ENCODE measurements at places on chromosomes 4 and X.

- DNase-seq: no peak
Observed at GRCh38 chr4:113820108-113820507, 58.6 kb upstream of the CAMK2D start.

DNA sequence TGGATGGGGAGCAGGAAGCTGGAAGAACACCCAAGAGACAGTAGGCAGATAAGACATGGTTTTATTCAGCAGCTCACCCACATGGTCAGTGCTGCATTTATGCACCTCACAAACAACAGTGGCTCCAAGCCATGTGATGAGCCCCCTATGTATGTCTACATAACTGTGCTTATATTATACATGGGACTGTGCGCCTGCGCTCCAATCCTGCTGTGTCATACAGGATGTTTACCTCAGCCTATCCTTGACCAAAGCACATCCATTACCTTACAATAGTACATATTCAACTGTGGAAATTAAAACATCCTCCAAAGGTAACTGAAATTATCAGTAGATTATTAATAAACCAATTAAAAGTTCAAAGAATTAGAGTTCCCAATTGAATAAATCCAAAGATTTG lies 44.1 kb upstream of the SGMS2 start:
- DNase-seq: no peak

- no peak for DNase-seq
Observed at GRCh38 chr4:133588306-133588705, 439.2 kb downstream of the PCDH10 start.

DNA sequence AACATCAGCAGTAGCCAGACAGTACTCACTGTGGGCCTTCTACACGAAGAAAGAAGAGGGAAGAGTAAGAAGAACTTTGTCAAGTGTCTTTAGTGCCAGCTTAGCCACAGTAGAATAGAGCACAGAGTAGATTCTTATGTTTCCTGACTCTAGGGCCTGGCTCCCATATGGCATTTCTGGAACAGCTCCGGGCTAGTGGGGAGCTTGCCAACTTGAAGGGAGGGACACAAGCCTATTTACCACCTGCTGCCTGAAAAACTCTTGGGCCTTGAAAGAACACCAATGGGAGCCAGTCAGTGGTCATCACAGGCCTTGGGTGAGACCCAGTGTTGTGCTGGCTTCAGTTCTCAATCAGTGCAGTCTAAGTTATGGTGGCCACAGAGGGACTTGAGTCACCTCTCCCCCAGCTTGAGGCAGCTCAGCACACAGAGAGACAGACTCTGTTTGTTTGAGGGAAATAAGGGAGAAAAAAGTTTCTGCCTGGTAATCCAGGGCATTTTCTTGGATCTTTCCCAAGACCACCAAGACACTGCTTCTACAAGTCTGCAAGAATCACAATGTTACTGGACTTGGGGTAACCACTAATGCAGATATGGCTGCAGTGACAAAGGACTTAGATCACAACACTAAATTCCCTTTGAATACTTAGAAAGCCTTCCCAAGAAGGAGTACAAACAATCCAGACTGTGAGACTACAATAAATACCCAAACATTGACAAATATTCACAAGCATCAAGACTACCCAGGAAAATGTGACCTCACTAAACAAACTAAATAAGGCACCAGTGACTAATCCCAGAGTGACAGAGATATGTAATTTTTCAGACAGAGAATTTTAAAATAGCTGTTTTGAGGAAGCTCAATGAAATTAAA lies 261.0 kb upstream of the NDST3 start:
- no peak for DNase-seq

- DNase-seq: no peak
Observed at GRCh38 chrX:121259170-121259569, 211.8 kb downstream of the GLUD2 start.

- DNase-seq: no peak
Observed at GRCh38 chr4:106238820-106239420, 77.1 kb downstream of the TBCK start.

DNA sequence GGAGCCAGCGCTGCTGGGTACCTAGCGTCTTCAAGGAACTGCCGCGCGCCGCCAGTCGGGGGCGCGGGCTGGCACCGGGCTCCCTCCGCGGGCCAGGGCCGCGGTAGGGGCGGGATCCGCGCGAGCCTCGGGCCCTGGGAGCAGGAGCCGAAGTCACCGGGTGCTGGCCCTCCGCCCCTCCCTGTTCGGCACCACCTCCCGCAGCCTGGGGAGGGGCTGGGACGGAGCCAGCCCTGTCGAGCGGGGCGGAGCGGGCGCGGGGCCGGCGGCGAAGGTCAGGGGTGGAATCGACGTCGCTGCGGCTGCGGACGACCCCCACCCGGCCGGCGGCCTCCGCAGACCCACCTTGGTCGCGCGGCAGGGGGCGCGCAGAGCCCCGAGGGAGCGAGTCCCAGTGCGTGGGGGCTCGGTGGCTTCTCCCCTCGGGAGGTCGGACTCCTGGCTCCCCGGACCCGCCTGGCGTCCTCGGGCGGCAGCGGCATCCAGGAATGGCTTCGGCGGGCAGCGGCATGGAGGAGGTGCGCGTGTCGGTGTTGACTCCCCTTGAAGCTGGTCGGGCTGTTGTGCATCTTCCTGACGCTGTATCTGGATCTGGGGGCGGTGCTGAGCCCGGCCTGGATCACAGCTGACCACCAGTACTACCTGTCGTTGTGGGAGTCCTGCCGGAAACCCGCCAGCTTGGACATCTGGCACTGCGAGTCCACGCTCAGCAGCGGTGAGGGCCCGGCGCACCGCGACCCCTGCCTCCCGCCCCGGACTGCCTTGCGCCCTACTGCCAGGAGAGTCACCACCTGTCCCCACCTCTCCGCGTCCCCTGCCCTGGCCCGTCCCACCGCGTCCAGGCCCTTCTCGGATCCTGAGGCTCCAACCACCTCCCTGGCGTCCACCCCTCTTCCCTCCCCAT lies 50.5 kb upstream of the FAM47C start:
- no peak for DNase-seq

DNA sequence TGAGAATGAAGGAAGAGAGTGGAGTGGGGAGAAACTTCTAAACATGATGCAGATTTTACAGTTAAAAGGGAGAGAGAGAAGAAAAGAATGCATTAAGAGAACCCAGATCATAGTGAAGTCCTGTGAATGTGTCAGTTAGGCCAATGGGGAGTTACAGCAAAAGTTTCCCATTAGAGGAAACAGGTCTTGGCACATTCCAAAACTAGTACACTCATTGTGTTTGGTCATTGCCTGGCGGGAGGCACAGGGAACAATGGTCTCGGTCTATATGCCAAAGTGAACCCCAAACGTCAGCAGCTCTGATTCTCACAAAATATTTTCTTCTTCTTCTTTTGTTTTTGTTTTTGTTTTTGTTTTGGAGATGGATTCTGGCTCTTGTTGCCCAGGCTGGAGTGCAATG lies 284.5 kb upstream of the CTSO start:
- DNase-seq: no peak

DNA sequence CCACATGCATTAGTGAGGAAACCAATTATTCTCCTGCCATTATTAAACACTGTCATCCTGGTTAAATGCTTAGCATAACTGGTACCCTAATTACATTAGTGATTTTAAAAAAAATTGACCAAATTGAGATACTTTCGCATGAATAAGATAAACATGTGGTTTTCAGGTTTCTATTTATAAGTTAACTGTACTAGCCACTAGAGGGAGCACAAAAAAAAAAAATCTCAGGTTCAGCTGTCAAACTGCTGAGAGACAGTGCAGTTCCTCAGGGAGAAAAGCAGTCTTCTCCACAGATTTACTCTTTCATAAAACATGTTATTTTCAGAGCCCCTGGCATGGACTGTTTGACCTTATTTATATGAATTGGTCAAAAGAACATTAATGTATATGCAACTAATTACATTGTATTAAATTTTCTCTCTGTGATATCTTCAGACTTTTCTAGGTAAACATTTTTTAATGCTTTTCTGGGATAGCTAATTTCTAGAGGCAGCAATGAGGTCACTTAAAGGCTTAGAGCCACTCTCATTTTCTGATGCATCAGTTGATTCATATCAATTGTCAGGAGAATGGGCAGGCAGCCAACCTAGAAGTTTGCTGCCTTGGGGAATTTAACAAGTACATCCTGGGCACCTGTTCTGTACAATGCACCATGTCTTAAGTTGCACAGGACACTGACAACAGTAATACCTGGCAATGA lies 167.5 kb downstream of the CDS1 start:
- no peak for DNase-seq

GRCh38 chrX:68945603-68946228 lies 116.9 kb downstream of the EFNB1 start:
- no peak for DNase-seq

DNA sequence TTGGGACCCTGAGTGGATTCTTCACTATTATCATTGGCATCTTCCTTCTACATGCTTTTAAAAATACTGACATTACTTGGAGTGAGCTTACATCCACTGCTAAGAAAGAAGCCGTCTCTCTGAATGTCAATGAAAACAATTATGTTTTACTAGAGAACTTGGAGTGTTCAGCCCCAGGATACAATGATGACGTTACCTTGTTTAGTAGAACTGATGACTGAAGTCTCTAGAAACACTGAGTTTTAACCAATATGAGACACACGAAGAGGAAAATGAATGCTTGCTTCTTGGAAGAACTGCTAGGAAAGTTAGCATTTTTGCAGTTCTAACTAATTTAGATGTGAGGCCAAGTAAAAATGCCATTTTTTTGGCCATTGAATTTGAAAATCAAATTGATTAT lies 19.4 kb downstream of the NIPAL1 start:
- no peak for DNase-seq

- DNase-seq: peak; percentile 9
Observed at GRCh38 chrX:19772822-19773628, 114.4 kb downstream of the SH3KBP1 start.

DNA sequence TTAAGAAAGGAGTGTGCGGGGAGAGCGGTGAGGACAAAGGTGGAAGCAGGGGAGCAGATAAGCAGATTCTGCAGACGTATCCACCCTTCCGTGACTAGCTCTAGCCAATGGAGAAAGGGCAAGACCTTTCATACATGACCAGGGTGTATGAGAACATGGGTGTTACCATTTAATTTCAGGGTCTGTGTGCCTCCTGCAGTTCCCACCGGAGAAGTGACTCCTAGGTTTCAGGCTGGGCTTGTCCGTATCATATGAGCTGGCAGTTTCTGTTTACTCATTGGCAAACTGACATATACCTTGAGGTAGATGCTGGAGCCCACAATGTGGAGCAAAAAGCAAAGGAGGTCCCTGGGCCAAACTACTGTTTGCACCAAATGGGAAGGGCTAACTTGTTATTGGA lies 6.8 kb downstream of the RBM47 start:
- DNase-seq: no peak

- no peak for DNase-seq
Observed at GRCh38 chr4:12635629-12636028, 848.5 kb downstream of the RAB28 start.

- no peak for DNase-seq
Observed at GRCh38 chr4:37305984-37306383, 61.4 kb downstream of the NWD2 start.

DNA sequence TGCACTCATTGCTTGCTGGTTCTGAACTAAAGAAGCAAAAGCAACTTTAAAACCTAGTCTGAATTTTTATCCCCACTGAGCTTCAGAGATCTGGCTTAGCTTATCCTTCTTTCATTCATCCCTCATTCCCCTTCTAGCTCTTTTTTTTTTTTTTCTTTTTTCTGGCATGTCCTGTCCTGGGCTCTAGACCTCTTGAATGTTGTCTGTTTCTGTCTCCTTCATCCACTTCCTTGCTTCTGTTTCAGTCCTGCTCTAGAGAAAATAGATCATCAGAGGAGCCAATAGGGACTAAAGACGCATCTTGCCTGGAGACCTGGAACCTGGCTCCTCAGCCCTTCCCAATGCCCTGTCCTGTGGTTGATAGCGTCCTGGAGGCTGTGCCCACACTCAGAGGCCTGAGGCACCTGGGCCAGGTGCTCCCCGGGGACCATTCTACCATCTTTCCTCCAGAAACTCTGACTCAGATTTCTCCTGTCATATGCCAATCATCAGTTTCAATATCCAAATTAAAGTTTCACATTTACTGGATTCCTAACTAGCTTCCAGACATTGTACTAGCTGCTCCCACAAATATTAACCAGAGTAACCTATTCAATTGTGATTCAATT lies 115.7 kb upstream of the GATB start:
- no peak for DNase-seq

DNA sequence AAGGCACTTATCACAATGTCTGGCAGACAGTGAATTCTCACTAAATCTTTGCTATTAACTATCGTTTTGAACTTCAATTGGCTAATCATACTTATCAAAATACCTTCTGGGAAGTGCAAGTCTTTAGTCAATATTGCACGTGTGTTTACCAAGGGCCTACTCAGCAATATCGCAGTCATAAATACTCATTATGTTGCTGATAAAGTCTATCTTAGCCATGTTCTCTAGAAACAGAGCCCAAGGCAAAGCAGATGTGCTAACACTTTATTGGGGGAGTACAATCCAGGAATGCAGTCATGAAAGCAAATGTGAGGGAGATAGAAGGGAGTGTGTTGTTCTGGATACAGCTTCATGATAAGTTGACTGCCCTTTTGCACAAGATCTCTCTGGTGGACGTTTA lies 90.5 kb downstream of the FBXO8 start:
- DNase-seq: no peak

GRCh38 chrX:10597871-10598270 lies 22.5 kb downstream of the MID1 start:
- DNase-seq: no peak

DNA sequence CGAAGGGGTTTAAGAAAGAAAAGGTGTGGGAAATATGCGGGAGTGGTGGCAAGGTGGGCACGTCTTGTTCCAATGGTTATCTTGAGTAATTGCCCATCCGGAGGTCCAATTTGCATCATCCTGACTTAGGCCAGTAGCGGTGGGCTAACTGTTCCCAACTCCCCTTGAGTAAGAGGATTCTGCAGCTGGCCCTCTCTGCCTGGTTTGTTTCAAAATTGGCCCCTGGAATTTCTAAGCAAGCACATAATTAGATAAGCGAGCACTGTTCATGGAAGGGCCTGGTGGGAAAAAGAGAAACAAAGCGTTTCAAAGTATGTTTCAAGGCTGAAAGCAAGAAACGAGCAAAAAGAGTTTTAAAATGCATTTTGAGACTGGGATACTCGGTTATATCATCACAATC lies 198.2 kb downstream of the CEP135 start:
- DNase-seq: no peak

- DNase-seq: no peak
Observed at GRCh38 chr4:76738086-76738931, 159.6 kb downstream of the SOWAHB start.

DNA sequence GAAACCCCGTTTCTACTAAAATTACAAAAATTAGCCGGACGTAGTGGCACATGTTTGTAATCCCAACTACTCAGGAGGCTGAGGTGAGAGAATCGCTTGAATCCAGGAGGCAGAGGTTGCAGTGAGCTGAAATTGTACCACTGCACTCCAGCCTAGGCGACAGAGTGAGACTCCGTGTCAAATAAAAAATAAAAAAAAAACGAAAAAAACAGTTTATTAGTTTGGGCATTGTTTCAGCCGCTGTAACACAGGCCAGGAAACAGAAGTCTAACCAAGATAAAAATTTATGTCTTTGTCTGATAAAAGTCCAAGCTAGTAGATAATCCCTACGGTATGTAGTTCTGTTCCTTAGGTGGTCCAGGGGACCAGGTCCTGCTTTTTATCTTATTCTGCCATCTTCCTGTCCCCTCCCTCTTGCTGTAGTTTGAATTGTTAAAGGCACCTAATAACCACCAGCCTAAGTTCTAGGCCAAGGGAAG lies 21.4 kb downstream of the USO1 start:
- no peak for DNase-seq
